ENCODE measurements at places on chromosomes 7 and 10.
A peak's percentile ranks its signal among the peaks of the same experiment; 100 is the strongest.

GRCh38 chr10:133275684-133276092 is 980 bp downstream of the ADAM8 start:
- DNase-seq: peak; percentile 42

DNA sequence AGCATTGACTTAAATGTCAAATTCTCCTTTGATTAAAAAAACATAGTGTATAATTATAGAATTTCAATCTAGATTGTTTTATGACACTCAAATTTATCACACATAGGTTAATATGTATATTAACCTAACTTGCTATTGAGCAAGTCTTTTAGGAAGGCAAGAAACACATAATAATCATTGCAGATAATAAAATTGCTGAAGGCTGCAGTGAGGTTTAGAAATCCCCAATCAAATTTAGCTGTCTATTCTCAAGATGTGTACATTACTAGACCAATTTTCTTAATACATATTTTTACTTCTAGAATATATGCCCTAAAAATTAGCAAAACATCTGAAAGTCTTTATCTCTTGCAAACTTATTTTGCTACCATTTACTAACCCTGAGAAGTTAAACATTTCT is 34.9 kb upstream of the SEMA3D start:
- no peak for DNase-seq

DNA sequence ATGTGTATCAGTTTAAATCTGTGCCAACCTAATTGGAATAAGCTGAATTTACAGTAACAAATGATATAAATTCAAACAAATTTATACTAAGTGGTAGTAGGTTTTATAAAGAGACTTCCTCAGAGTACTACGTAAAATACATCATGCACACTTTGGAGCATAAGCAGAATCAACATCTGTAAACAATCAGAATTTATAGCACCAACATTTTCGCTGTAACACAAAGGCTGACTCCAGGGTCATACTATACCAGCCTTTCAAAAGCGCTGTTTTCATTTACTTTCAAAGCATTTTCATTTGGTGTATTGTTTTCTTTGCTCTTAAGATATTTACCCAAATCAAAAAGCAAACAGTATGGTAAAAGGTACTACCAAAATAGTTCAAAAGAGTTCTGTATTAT is 29.3 kb upstream of the TMEM168 start:
- no peak for DNase-seq

- no peak for DNase-seq
Measured at GRCh38 chr10:42939685-42940366, 137.0 kb upstream of the RET start.

DNA sequence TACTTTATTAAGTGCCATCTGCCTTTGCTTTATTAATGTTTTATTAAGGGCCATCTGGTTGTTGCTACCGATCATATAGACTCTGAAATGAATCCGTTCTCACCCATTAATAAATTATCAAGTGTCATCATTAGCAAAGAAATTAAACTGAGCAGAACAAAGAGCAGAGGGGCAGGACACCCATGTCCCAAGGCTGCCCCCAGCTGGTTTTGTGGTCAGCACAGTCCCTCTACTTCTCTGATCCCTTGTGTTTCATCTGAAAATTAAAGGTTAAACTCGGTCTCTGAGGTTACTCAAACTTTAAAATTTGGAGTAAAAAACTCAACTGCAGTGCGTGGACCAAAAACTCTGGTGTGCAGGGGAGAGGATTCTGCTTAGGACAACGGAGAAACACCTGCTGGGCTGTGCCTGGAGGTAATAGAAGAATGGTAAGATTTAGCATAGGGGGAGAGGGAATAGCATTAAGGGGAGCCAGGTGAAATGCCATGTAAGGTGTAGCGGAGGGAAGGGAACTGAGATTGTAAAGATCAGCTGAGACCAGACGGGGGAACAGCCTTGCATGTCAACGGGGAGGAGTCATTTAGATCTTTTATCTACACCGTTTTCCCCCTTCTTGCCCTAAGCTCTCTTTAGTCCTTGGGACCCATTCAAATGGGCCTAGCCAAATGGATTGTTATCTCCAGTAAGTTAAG is 10.8 kb upstream of the GSDME start:
- DNase-seq: no peak

- no peak for DNase-seq
Measured at GRCh38 chr7:33849004-33849403, 56.3 kb upstream of the BMPER start.

DNA sequence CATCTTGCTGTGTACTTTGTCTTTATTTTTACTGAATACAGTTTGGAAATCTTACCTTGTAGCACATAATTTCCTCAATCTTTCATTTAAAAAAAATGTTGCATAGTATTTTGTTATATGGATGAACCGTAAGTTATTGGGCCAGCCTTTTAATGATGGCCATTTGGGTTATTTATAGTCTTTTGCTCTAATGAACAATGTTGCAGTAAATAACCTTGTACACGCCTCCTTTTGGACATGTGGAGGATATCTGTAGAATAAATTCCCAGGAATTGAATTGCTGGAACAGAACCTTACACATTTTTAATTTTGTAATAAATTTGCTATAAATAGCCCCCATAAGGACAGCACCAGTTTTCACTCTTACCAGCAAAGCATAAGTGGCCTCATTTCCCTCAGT is 12.7 kb upstream of the PRF1 start:
- no peak for DNase-seq

- no peak for DNase-seq
Measured at GRCh38 chr7:122363144-122363543, 58.6 kb upstream of the FEZF1 start.

- DNase-seq: no peak
Measured at GRCh38 chr10:100791369-100792058, 46.1 kb downstream of the PAX2 start.

- DNase-seq: no peak
Measured at GRCh38 chr7:44574287-44574872, 672 bp upstream of the DDX56 start.

DNA sequence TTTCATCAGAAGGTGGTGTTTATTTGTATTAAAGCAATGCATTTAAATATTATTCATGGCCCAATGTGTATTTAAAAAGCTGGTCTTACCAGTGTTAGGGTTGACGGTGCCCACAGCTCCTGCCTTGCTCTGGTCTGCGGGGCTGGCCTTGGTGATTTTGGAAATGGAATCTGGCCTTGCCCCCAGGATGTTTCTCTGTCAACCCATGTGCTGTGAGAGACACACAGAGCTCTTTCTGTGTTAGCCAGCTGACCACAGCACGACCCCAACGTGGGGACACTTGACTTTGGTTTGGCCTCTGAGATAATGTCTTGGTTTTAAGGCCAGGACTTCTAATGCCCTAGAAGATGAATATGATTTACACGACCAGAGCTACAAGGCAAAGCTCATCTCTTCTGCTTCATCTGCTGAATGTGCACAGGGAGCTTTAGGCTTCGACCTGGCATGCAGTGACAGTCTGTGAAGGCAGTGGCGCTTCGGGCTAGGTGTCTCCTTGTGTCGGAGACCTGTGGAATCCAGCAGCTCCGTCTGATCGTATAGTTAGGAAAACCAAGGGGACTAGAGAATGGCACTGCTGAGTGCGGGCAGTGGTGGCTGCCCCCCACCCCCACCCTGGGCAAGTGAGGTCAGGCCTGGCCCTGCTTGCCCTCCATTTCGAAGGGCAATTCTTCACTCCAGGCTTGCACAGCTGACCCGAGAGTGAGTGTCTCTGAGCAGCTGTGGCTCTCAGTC is 246.1 kb downstream of the EBF3 start:
- DNase-seq: no peak

DNA sequence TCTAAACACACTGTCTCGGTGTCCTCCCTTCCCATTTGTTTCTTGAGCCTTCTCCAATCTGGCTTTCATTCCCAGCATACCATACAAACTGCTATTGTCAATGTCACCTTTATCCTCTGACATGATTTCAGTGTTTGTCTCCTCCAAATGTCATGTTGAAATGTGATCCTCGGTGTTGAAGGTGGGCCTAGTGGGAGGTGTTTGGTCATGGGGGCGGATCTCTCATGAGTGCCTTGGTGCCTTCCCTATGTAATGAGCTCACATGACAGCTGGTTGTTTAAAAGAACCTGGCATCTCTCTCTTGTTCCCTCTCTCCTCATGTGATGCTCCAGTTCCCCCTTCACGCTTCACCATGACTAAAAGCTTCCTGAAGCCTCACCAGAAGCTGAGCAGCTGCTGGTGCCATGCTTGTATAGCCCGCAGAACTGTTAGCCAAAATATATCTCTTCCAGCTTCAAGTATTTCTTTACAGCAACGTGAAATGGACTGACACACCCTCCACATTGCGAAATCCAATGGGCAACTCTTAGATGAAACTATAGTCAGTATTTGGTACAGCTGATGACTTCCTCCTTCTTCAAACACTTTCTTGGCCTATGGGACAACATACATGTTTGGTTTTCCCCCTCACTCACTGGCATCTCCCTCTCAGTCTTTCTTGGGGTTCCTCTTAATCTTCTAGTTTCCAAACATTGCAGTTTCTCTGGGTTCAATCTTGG is 27.8 kb downstream of the RNLS start:
- no peak for DNase-seq

DNA sequence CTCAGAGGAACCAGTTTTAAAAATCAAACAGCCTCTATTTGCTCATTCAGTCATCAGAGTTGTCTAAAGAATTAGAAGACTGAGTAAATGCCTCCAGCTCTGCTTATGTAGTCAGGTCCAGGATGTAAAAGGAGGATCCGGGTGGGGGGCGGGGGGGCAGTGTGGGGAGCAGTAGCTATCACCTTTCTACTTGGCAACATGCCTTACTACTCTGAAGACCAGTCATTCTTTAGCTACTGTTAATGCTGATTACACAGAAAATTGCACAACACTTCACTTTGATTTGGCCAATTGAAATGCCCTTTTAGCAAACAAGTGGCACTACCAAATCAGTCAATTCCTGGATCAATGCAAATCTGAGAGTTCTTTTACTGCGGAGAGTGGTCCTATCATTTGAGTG is 164.2 kb downstream of the NXPH1 start:
- no peak for DNase-seq

GRCh38 chr7:77254429-77254828 is 54.8 kb upstream of the FGL2 start:
- DNase-seq: no peak

- DNase-seq: no peak
Measured at GRCh38 chr10:12849319-12850181, 152.0 kb downstream of the CCDC3 start.

- peak; percentile 67 for DNase-seq
Measured at GRCh38 chr7:44980393-44981034, 1.7 kb upstream of the MYO1G start.

- no peak for DNase-seq
Measured at GRCh38 chr10:113681533-113682470, 2.1 kb downstream of the CASP7 start.

GRCh38 chr7:28360739-28361138 is 51.6 kb upstream of the CREB5 start:
- DNase-seq: no peak

DNA sequence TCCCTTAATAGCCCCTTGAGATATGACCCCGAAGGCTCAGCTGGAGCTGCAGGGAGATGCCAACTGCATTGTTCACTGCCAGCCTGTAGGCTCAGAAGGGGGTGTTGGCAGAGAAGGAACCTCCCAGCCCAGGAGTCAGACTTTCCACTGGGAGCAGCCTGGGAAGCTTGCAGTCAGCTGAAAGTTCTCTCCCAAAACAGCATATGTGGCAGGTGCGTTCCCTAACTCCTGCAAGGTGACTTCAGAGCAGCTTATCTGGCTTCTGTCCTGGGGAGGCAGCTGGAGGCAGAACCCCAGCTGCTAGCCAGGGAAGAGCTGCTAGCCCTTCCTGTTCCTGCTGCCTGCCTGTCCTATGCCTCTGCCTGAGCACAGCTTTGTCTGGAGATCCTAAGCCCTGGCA is 8.1 kb downstream of the SFTPA2 start:
- no peak for DNase-seq

- no peak for DNase-seq
Measured at GRCh38 chr7:121302214-121302745, 26.5 kb upstream of the WNT16 start.

GRCh38 chr10:72344932-72345331 is 9.8 kb downstream of the DNAJB12 start:
- DNase-seq: no peak

DNA sequence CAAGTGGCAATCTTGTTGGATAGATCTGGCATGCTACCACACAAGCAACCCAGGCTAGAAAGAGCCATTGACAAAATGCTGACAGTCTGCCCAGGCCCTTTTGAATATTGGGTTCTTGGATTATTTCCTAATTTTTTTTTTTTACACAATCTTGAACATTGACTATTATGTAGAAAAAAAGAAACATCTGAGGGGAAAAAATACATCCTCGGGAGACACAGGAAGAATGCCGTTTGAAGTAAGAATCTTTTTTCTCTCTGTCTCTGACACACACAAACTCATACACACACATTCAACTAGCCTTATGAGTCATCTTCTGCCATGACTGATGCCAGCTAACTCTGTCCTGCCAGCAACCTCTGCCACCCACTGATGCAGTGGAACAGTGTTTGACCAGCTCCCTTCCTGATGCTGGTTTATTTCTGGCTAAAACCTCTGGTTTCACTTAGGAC is 47.2 kb downstream of the SORBS1 start:
- no peak for DNase-seq

- no peak for DNase-seq
Measured at GRCh38 chr10:79946271-79947082, 2.4 kb downstream of the SFTPD start.

DNA sequence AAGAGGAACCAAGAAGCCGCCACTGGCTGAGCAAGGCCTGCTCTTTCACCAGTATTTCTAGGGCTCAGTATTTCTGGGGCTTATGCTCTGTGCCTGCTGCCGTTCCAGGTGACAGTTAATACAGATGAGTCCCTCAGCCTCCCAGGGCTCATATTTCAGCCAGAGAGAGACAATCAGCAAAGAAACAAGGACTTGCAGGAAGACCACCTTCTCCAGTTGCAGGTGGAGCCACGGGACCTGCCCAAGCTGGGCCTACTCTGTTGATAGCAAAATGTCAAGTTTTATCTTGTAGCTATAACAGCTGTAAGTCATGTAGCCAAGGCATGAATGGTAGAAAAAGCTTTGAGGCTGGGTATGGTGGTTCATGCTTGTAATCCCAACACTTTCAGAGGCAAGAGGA is 42.7 kb downstream of the NPTX2 start:
- no peak for DNase-seq

GRCh38 chr7:48515171-48515570 is 343.9 kb downstream of the ABCA13 start:
- no peak for DNase-seq

GRCh38 chr7:7967886-7968543 is 581 bp upstream of the GLCCI1 start:
- DNase-seq: no peak

All from activated naive CD4-positive, alpha-beta T cell treated with anti-CD3 and anti-CD28 coated beads, Interleukin-2, amount 50 U/mL, for 16 hours (primary cell).